ENCODE measurements at places on chromosomes 2 and 18.
A peak's percentile ranks its signal among the peaks of the same experiment; 100 is the strongest.

DNA sequence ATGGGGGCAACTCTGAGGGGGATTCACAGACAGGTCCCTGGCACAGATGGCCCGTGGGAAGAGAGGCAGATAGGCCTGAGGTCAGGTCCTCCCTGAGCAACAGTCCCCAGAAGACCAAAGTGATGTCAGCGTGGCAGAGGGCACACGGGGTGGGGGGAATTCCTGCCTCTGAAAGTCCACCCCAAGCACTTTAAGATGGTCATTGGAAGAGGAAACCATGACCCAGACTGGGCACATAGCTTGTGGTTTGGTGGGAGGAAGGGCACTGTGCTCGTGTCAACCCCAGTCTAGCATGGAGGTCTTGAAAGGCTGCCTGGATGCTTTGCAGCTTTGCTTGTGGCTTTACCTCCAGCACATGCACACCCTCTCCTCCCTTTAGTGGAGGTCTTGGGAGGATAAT lies 38.0 kb upstream of the SIX2 start:
- DNase-seq: no peak

DNA sequence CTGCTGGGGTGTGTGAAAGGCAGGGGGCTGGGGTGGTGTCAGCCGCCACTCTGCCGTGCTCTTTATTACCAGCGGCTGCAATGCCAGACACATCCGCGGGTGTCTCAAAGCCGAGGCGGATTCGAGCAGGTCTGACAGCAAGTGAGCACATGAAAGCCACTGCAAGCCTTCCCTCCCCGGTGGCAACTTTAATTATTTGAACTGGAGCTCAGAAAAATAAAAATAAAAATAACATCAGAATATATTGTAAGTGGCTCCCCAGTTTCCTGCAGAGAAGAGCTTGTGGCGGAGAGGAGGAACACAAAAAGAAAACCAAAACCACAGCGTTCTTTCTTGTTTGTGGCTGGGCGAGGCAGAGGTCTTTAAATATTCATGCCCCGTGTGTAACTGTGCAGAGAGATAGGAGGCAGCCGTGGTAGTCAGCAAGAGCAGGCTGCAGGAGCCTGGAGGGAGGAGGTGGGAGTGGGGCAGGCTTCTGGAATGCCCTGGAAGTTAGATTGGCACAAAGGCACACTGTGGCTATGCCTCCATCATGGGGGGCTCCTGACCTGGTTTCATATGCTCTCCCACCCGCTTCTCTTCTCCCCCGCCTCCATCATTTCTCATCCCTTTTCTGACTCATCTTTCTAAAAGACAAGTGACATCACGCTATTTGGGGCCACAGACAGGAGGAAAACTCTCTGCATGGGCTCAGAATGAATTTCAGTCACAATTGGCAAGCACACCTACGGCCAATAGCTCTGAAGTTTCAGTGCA lies 199.8 kb downstream of the CLIP4 start:
- peak; percentile 21 for DNase-seq

- DNase-seq: no peak
Measured at GRCh38 chr2:66434679-66435548, at the start of gene MEIS1. Gene MEIS1 (plus strand): TSS chr2:66435125. CDS start chr2:66435857, 732 bp downstream.

DNA sequence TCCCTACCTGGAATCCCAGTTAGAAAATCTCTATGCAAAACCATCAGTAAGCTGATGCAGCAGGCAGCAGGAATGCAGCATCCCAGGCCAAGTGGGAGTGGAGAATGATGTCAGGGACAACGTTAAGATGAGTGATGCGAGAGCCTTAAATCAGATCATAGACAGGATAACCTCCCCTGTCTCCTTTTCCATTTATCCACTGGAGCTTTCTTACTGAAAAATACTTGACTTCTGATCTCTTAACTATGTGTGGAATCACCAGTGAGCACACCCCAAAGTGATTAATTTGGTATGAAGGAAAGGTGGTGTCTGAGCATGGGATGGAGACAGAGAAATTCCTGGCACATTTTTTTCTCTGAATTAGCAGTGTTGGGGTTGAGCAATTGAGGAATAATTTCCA lies 98.0 kb downstream of the RND3 start:
- no peak for DNase-seq

DNA sequence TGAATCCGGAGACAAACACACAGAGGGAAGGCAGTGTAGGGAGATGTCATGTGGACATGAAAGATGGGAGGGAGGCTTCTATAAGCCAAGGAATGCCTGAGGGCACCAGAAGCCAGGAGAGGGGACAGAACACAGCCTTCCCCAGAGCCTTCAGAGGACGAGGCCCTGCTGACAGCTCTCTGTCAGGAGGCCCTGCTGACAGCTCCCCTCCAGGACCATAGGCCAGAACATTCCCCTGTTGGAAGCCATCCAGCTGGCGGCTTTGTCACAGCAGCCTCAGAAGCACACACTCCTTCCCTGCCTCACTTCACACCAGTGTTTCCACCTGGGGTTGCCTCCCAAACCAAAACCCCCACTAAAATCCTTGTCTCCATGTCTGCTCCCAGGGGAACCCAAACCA lies 171.3 kb upstream of the ID2 start:
- DNase-seq: no peak

GRCh38 chr18:7872569-7872968 lies 305.5 kb downstream of the PTPRM start:
- no peak for DNase-seq

- DNase-seq: no peak
Measured at GRCh38 chr2:75540994-75541393, 19.7 kb downstream of the EVA1A start.

GRCh38 chr18:68436485-68436884 lies 278.4 kb downstream of the TMX3 start:
- no peak for DNase-seq

DNA sequence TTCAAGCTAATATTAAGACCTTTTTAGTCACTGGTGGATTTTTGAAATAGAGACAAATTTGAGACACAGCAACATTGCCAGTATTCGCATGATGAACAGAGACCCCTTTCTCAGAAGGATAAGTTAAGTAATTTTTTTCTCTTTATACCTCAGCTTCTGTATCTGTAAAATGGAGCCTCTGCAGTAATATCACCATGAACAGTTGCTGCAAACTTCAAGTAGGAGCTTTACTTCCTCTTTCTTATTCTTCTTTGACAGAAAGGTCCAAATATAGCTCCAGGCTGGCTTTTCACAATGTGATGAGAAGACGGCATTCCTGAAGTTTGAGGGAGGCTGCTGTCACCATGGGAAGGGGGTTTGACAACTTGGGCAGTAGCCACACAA lies 158.7 kb downstream of the TDRD15 start:
- DNase-seq: no peak

DNA sequence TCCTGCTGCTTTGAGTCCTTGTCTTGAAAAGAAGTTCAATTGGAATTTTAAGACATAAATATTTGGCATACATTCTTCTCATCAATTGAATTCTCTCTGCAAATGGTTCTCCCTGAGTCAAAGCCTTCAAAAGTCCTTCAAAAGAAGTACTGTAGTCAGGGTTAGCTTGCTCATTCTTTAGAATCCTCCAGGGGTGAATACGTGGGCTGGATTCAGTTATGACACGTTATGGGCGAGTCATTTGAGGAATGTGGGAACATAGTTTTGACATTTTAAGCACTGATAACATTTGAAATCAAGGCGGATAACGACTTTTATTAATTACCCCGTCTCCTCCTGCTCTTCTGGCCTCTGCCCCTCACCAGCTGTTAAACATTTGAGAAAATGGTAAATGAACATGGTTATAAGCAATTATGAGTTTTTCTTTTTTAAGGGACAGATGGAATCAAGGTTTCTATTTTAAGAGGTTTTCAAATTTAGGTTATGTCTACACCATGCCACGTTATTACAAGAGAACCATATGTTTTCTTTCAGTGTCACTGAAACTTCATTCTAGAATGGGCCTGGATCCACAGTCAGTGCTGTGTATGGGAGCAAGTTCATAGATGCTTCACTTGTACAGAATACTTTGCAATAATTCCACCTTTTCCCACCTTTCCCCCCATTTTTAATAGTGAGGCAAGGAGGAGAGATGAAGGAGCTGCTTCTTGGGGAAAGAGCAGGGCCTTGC lies 273.1 kb downstream of the TSN start:
- no peak for DNase-seq

- DNase-seq: no peak
Measured at GRCh38 chr18:45462179-45462578, 153.1 kb upstream of the SLC14A2 start.

DNA sequence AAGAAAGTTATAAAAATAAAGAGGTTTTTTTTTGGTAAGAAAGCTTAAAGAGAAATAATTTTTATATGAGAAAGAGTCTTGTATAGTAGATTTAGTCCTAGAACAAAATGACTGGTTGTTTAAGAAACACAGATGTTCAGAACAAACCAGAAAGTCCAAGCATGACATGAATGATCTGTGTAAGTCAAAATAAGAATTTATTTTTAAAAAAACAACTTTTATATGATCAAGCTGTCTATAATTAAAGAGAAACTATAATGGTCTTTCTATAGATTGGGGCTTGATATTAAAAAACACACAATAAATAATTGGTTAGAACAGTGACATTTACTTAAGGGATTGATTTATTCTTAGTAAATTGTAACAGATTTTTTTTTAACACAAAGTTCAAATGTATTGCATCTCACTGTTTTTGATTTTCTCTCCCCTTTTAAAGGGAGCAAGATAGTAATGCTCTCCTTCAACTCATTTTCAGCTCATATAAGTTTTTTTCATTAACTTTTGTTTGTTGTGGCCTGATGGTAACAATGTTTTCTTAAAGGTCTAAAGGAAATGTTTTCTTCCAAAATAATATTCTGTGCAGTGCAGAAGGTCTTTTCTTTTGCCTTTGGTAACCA lies 1256.8 kb downstream of the LRP1B start:
- no peak for DNase-seq

- no peak for DNase-seq
Measured at GRCh38 chr2:56192664-56193305, 9.0 kb downstream of the CCDC85A start.

DNA sequence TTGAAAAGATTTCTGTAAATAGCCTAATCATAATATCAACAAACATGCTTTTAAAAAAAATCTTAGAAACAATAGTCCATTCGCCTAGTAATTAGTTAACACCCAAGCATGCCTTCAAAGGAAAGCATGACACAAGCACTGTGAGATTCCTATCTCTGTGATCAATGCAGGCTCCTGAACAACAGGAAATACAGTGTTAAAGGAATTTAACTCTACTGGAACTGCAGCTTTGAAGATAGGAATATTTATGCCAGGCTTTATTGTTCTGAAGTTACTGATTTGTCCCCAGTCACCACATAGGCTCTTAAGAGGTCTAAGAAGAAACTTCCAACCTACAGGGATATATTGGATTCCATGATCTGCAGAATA lies 15.4 kb upstream of the FAM124B start:
- no peak for DNase-seq

DNA sequence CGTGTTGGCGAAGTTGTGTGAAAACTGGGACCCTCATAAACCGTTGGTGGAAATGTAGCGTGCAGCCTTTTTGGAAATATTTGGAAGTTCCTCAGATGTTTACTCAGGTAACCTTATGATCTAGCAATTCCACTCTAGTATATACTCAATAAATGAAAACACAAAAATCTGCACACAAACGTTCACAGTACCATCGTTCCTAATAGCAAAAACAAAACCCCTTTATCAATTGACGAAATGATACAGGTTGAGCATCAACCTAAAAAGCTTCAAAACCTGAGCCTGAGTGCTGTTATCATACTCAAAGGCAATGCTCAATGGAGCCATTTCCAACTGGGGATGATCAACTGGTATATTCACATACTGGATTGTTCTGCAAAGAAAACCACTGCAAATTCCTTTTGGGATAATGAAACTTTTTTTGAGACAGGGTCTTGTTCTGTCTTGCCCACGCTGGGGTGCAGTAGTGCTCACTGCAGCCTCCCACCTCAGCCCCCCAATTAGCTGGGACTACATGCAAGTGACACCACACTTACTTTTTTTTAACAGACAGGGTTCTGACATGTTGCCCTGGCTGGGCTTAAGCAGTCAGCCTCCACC lies 777 bp upstream of the C18orf32 start:
- no peak for DNase-seq

GRCh38 chr2:23591111-23591510 lies 206.1 kb downstream of the KLHL29 start:
- DNase-seq: no peak

DNA sequence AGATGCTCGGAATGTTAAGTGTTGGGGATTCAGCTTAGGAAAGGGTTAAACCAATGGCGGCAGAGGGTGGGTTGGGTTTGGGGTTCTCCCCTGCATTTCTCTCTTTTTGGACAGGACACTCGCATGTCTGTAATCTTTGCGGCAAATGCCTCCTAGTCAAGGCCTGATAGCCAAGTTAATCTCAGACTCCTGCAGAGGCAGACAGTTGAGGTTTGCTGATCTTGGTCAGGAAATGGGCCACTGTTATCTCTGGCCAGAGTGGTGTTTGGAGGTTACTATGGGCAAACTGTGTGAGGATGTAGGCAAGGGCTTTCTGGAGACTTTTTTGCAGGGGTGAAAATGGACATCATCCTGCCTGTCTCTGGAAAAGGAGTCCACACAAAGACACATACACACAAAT lies 188.8 kb downstream of the SETBP1 start:
- DNase-seq: no peak

DNA sequence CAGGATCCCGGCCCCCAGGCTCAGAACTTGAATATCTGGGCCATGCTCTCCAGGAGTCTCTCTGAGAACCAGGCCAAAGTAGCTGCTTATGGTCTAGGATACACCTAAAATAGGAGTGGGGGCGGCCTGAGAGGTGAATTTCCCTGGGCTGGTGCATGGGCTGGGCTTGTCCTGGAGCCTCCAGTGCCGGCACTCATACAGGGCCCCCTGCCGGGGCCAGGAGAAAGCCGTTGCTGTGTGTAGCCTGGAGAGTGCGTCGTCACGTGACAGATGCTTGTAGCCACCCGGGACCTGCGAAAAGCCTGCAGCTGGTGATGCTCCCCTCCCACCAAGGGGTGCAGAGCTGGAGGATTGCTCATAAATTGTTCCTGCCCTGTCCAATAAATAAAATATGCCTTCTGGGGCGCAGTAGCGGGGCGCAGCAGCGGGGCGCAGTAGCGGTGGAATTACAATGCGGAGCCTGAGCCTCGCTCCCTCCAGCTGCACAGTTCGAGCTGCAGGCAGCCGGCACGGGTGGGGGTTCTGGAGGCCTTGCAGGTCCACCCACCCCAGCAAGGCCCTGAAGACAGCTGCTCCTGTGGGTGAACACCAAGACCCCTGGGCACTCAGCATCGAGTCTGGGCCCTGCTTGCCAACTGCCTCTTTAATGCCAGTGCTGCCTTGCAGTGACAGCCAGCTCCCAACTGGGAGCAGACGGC lies 289.9 kb downstream of the NDUFA10 start:
- no peak for DNase-seq

DNA sequence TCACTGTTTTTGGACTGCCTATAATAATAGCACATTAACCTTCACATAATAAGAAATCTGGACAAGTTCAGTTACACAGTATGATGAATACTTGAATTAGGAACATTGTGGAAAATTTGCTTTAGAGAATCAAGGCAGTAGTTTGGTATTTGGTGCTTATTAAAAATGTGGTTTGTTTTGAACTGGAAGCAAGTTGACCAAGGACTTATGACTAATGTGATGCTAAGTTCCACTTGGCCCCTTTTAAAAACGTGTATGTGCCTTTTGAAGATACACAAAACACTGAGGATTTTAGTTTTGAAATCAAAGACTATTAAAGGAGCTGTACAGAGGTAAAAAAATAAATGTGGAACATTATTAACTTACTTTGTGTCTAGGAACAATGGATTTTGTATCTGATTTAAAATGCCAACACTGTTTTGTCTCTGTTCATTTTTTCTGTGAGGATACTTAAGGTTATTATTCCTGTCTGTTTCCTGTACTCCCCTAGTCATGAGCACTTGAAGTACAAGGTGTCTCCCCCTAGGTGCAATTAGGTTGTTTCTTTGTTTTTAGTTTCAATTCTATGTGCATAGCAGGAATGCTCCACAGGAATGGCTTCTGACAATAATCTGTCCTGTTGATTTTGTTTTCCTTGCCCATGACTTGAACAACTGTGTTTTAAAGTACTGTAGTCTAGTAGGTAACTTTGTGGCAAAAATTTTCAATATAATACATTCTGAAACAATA lies 49.6 kb upstream of the PTH2R start:
- DNase-seq: no peak

Data from stimulated activated CD8-positive, alpha-beta memory T cell treated with anti-CD3 and anti-CD28 coated beads, Interleukin-7, amount 100 ng/mL, for 24 hours (primary cell).